Endothelial cell of umbilical vein (primary cell): ENCODE measurements at places on chromosomes 3 and 15. TPM values are rescaled to one million over a fixed set of nuclear protein-coding genes. Genes with fewer than 3 reads are reported as not detected.

Gene SUSD5
- 5.5 and 7.7 TPM in 2 replicates for polyA plus RNA-seq

Gene SKOR1
- polyA plus RNA-seq = 0.05 and 0.06 TPM in 2 replicates

Gene CRYGS
- polyA plus RNA-seq = 5.0 and 7.6 TPM in 2 replicates

Gene RBM5
- polyA plus RNA-seq = 218 and 281 TPM in 2 replicates

DNA sequence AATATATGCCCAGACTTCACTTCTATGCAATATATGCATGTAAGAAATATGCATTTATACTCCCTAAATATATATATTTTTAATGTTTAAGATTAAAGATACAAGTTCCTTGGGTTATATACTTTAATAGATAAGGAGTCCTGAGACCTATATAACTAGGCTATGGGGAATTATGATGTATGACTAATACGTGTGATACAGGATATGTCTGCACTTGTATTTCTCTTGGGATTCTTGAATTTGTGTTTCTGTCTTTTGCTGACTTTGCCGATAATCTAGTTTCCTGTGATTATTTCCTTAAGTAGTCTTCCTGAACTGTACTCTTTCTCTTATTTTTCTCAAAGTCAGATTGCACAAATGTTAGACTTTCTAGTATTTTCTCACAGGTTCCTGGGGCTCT is 109.6 kb downstream of the PIK3CB start:
- peak; percentile 24 for DNase-seq
